ENCODE measurements at places on chromosomes 3 and 15.

DNA sequence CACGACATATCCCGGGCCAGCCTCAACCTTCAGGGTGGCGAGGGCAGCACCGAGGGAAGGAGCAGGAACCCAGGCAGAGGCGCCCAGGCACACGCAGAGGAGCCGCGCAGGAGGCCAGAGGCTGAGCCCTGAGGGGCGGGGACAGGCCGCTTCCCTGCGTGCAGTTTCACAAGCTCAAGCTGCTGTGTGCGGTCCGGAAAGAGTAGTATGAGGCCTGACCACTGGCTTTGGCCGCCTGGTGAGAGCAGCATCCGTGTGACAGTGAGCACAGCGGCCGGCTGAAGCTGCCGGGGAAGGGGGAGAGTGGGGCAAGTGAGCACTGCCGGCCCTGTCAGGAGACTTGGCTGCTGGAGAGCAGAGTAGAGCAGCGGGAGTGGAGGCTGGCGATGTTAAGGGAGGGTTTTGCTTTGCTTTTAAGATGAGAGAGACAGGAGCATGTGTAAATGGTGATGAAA, 8.7 kb downstream of the ZDHHC19 start:
- DNase-seq = no peak

DNA sequence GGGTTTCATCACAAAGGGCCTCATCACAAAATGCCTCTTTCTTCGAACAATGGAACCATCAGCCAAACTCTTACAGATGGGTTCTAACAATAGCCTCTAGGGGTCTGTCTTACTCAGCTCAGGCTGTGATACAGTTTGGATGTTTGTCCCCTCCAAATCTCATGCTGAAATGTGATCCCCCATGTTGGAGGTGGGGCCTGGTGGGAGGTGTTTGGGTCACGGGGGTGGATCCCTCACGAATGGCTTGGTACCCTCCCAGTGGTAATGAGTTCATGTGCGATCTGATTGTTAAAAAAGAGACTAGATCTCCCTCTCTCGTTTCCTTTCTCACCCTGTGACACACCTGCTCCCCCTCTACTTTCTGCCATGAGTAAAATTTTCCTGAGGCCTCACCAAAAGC, 47.9 kb upstream of the LIPC start:
- DNase-seq = no peak

DNA sequence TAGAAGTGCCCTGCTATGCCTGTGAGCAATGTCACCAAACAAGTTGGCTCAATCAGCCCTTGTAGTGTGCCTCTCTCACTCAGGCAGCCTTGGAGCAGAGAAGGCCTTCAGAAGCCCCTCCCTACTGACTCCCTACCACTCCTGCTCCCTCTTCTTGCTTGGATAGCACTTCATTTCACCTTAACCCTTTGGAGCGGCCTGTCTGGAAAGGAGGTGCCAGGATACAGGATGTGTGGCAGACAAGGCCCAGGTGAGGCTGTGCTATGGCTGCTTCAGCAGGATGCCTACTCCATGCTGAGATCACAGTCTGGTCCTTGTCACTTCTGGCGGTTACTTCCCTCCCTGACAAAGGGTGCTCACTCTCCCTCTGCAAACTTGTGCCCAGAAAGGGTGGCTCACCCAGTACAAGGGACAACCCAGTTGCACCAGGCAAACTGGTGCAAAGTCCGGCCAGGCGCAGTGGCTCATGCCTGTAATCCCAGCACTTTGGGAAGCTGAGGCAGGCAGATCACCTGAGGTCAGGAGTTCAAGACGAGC, 1.1 kb downstream of the MON1A start:
- no peak for DNase-seq

- no peak for DNase-seq
Measured at GRCh38 chr15:75648156-75649000, 666 bp downstream of the SNX33 start.

DNA sequence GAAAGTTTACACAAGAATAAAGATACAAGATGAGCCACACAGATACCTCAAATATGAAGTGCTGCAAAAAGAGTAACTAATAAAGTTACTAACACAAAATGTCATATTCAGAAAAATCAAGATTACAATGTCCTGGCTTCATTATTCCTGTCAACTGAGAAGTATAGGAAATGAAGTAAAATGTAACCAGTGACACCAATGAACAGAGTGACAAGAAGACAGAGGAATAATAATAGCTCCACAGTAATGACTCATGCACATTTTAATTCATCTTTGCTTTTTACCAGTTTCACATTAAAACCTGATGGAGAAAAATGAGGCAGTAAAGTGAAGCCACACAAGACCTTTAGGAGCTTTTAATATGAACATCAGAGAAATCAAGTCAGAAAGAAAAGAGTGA, 214.1 kb downstream of the ZBBX start:
- DNase-seq = no peak

- DNase-seq = no peak
Measured at GRCh38 chr3:177589911-177590381, 392.7 kb upstream of the TBL1XR1 start.

- no peak for DNase-seq
Measured at GRCh38 chr3:20462226-20462625, 276.2 kb upstream of the SGO1 start.

DNA sequence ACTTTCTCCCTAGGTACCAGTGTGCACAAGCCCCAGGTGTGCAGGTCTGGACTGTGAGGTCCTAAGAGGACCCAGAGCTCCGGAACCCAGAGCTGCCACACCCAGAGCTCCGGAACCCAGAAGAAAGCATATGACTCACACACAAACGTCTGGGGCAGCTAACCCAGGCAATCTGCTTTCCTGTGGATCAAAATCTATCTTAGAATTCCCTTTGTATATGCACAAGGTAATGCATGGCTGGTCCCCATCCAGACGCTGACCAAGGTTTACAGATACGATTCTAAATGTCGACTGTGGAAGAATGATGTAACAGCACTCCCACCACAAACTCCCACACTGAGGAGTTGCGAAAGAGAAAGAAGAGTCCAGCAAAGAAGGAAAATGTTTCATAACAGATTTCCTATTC, 15.7 kb downstream of the KCNMB2 start:
- no peak for DNase-seq

DNA sequence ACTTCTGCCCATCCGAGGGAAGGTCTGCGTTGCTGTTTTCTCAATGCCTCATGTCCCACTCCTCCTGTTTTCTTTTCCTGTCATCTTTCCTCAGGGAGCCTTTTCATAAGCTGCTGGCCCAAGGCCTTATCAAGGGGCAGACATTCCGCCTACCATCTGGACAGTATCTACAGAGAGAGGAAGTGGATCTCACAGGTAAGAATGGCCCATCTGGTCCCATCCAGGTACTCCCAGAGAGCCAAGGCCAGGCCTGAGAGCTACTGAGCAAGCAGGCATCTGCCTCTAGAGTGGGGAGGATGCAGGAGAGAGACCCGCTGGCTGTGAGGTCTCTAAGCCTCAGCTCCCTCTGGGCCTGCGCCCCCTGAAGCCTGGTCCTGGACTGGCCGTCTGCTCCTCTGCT, 81.5 kb upstream of the LIMD1 start:
- no peak for DNase-seq

- DNase-seq = no peak
Measured at GRCh38 chr3:151305060-151305774, 11.4 kb downstream of the GPR87 start.

DNA sequence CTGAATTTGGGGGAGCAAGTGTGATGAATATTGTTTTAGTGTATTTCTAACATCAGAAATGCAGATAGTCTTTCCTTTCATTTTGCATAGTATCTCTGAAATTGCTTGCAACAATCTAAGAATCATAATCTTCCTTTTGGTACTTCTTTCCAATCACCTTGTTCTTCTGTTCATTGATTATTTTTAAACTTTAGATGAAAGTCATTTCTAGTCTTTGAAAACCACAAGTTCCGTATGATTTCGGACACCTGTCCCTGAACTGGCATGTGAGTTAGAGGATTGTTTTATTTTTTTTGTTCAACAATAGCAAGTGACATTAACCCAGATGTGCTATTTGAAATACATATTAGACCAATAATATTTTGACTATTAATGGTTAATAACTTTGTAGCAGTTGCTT, 329.7 kb downstream of the UNC13C start:
- DNase-seq = no peak

Measured in activated T-helper 1 cell treated with Interleukin-2 at 50 U/mL for 16 hours (primary cell).